ENCODE measurements at places on chromosomes 5 and 9.

DNA sequence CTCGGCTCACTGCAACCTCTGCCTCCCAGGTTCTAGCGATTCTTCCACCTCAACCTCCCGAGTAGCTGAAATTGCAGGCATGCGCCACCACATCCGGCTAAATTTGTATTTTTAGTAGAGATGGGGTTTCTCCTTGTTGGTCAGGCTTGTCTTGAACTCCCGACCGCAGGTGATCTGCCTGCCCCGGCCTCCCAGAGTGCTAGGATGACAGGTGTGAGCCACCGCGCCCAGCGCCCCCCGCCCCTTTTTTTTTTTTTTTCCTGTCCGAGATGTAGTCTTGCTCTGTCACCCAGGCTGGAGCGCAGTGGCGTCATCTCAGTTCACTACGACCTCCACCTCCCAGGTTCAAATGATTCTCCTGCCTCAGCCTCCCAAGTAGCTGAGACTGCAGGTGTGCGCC is 6.6 kb downstream of the ATP6V1G1 start:
- DNase-seq, result no peak

- DNase-seq, result no peak
Observed at GRCh38 chr5:63894690-63895089, 67.6 kb downstream of the HTR1A start.

GRCh38 chr9:84261070-84261746 is 79.3 kb downstream of the SLC28A3 start:
- DNase-seq, result peak; percentile 6

- no peak for DNase-seq
Observed at GRCh38 chr5:171478946-171479775, 59.7 kb downstream of the FGF18 start.

- DNase-seq, result no peak
Observed at GRCh38 chr5:96590796-96591195, 71.4 kb upstream of the CAST start.

Measured in stimulated activated CD4-positive, alpha-beta T cell treated with anti-CD3 and anti-CD28 coated beads, Interleukin-1b, Interleukin-23, amount 100 ng/mL, for 1 hour (primary cell).